ENCODE measurements at places on chromosomes 2 and 18. TPM values are rescaled to one million over a fixed set of nuclear protein-coding genes. Genes with fewer than 3 reads are reported as not detected.

DNA sequence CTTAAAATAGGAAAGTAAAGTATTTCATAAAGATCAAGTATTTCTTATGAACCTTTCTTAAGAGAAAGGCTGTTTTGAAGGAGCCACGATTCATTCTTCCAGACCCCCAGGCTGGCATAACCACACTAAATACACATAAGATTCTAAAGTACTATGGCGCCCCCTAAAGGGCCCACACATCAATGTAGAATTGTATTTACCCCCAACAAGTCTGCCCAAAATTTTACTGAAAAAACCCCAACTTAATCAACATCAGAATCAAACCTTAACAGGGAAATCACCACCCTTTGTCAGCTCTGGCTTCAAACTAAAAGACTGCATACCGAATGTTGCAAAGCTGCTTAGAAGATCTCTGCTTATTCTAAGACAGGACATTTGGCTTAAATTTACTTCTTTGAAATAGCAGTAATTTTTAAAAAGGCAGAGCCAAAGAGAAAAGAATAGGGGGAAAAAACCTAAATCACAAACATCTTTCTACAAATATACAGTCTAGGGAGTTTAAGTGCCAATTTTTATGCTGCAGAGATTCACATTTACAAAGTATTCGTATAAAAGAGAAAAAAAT is 20.4 kb upstream of the BCL2 start:
- peak; percentile 57 for DNase-seq

DNA sequence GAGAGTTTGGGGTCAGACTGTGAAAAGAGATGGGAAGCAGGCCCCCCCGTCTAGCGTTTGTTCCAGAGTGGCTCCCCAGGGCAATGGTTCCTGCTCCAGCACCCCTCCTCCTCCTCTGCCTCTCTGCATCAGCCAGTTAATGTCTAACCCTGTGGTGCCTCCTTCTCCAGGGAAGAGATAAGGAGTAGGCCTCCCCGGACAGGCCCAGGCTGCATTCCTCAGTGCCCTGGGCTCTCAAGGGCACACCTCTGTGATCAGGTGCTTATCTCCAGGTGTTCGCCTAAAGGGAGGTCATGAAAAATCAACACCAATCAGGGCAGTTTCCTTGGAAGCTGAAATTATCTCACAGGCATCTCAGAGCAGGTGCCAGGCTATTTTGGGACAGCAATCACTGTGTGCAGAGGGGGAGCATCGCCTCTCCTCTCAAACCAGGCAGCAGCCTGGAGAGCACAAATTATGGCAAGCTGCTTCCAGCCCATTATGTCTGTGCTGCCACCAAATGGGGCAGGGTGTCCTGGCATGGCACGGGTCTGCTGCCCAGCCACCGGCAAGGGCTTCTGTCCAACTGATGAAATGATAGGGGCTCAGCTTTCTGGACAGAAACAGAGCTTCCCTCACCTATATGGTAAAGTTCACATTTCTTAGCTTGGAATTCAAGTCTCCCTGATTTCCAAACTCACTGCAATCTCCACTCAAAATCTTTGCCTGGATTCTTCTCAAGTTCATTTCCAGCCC is 255.8 kb upstream of the SLC14A2 start:
- peak; percentile 61 for DNase-seq

COPS9 gene
- total RNA-seq: 40.6 TPM

GKN2 gene
- 1,354 TPM for total RNA-seq

GRCh38 chr2:231711677-231712450 is 3.5 kb downstream of the PTMA start:
- DNase-seq: no peak

DNA sequence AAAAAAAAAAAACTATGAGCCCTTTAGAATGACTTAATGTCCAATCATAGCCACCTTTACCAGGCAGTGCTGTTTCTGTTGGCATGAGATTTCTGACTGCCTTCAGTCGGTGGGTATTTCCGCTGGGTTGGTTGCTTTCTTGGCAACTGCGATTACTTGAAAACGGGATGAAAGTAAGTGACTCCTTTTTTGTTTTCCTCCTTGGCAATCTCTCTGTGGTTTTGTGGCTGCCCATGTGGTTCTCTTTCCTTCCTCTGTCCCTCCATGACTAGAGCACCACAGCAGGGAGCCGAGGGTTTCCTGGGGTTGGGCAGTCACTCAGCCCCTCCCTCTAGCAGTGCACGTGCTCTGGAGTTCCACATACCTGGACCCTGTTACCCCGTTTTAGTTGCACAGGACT is 112.1 kb downstream of the KLHL29 start:
- DNase-seq: no peak

- DNase-seq: no peak
Measured at GRCh38 chr2:55947752-55948151, 24.2 kb upstream of the EFEMP1 start.

GRCh38 chr2:150487537-150488429 is at the start of gene RND3:
Gene RND3, minus strand, starts transcription at chr2:150487667. Its CDS starts 250 bp downstream, at chr2:150487417.
- peak; percentile 98 for DNase-seq

DNA sequence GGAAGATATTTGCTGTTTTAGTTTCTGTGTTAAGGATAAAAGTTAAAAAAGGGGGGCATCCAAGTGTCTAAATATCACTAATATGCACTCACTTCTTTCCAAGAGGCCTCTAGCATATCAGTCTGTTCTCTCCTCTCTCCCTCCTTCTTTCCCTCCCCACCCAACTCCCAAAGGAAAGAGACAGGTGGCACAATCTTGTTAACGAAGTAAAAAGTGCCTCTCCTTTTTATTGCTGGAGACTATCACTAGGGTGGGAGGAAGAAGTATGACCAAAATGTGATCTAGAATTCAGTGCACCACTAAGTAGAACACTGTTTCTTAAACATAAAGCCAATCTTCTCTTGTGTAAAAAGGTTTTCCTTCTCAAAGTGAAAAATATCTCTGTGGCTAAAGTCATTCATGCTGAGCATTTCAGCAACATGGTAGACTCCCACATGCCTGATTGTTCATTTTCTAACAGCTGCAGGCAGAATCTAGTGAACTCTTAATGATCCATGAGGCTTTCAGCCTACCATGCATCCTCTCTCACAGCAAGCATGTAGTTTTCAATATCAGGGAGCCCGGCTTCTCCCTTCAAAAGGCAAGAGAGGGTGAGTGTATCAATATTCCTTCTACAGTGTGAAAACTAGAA is 39.5 kb downstream of the RNU4ATAC start:
- DNase-seq: no peak

DNA sequence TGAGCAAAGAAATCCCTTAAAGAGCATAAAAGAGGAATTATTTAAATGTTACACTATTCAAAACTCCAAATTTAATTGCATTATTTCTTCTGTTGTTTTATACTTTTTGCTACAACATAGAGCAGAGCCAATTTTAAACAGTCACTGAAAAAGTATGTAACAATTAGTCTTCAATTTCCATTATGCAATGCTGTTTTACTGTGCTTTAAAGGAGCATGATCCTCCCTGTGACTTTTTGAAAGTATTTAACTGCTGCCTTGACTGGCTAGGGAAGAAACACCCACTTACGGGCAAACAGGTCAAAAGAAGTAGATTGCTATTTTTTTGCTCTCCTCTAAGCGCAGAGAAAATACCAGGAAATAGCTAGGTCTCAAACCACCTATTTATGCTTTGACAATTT is 217.4 kb upstream of the GCFC2 start:
- peak; percentile 4 for DNase-seq

- no peak for DNase-seq
Measured at GRCh38 chr2:75543446-75543845, 17.3 kb downstream of the EVA1A start.

DNA sequence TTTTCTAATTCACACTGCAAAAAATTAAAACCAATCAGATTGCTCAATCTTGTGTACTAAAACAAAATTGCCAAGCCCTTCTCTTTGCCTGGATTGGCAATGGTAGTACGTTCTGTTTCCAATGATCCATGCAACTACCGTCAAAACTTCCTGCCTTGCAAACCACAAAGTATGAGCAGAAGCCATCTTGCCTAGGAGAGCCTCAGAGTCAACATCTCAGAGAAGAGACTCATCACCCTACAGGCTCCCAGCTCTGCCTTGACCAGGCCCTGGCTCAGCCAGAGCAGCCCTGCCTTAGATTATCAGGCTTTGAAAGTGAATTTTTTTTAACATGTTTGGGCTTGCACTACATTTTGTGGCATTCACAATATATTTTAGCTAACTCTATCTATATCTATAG is 574.1 kb downstream of the SATB2 start:
- no peak for DNase-seq

Measured in stomach (tissue), 19 donors.